ENCODE measurements at places on chromosomes 12 and 14.

- DNase-seq: no peak
These were observed 50.9 kb upstream of the INSM2 start for GRCh38 chr14:35482994-35483515.

DNA sequence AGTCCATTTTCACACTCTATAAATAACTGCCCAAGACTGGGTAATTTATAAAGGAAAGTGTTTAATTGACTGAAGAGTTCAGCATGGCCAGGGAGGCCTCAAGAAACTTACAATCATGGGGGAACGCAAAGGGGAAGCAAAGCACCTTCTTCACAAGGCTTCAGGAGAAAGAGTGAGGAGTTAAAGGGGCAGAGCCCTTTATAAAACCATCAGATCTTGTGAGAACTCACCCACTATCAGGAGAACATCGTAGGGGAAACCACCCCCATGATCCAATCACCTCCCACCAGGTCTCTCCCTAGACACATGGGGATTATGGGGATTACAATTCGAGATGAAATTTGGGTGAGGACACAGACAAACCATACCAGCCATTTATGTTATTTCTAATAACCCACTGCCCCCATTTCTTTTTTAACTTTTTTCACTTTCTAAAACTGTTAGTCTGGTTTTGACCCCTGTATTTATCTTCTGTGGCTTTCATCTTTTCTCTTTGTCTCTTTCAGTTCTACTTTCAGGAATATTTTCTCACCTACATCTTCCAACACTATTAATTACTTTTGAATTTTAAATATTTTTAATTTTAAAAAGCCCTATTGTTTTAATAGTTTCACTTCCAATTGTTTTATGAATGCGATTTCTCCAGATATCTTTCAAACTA is 44.5 kb downstream of the WDR89 start:
- DNase-seq: no peak

- no peak for DNase-seq
These were observed 118.0 kb upstream of the NPAS3 start for GRCh38 chr14:32820682-32821081.

- DNase-seq: no peak
These were observed 212.8 kb upstream of the KITLG start for GRCh38 chr12:88793096-88793495.

DNA sequence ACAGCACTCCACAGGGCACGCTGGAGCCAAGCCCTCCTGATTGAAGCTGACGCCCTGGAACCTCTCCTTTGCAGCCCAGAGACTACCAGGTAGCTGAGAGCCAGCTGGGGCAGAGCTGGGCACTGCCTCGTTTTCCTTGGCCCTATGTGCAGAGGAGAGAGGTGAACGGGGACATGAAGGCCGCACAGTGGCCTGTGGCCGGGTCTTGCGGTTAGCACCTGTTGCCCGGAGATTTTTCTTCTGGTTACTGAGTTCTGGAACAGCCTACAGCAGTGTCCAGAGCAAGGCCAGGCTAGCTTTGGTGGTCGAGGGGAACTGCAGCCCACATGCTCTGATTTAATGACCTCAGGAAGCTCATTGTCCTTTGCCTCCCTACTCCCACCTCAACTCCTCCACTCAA is 201.3 kb upstream of the PRMT8 start:
- DNase-seq: no peak

DNA sequence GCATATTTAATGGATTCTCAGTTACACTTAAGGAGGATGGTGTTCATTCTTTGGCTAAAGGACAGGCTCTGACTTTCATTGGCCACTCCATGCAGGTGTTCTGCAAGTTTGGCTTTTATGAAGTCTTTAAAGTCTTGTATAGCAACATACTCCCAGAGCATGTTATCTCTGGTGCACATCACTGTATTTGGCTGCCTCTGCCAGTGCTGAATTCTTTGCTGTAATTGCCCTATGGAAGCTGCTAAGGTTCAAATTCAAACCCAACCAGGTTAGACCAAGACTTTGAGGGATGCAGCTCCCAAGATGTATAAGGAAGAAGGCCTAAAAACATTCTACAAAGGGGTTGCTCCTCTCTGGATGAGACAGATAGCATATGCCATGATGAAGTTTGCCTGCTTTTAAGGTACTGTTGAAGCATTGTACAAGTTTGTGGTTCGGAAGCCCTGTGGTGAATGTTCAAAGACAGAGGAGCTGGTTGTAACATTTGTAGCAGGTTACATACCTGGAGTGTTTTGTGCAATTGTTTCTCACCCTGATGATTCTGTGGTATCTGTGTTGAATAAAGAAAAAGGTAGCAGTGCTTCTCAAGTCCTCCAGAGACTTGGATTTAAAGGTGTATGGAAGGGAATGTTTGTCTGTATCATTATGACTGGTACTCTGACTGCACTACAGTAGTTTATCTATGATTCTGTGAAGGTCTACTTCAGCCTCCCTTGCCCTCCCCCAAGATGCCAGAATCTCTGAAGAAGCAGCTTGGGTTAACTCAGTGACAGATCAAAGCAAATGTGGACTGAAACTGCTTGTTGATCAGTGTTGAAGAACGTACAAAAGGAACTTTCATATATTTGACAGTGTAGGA is 19.4 kb downstream of the TMEM116 start:
- DNase-seq: peak; percentile 42

DNA sequence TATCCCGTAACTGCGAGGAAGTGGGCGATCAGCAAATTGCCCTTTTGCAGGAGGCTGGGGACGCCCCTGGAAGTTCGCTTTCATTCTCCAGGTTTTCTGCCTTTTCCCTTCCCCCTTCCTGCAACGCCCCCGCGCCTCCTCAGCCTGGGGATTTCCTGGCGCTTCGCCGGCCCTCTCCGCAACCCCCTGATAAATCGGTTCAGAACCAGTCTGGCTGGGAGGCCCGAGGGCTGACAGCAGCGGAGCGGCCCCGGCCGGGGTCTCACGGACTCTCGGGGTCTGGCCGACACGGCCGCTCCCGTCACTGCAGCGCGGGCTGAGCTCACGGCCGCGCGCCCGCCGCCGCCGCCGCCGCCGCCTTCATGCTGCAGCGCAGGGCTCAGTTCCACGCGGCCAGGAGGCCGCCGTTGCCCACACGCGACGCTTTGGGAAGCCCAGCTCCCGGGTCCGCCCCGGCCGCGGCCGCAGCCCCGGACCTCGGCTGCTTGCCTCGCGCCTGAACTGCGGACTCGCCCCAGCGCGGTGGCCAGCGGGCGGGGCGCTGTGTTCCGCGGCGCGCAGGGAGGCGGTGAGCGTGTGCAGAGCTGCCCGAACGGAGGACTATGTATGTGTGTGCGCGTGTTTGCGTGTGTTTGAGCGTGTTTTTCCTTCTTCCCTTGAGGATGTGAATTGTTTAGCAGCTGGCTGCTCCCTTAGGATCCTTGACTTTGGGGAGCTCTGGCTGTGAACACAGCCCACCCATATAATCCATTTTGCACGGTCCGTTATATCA is at the start of gene LRFN5:
TSS of gene LRFN5 (plus strand) at position 345 of the 772 bp plus-strand sequence.
- DNase-seq: no peak

- DNase-seq: no peak
These were observed 141.3 kb upstream of the RASSF8 start for GRCh38 chr12:25817166-25817565.

- DNase-seq: no peak
These were observed 37.0 kb downstream of the ZFHX2 start for GRCh38 chr14:23514644-23514957.

DNA sequence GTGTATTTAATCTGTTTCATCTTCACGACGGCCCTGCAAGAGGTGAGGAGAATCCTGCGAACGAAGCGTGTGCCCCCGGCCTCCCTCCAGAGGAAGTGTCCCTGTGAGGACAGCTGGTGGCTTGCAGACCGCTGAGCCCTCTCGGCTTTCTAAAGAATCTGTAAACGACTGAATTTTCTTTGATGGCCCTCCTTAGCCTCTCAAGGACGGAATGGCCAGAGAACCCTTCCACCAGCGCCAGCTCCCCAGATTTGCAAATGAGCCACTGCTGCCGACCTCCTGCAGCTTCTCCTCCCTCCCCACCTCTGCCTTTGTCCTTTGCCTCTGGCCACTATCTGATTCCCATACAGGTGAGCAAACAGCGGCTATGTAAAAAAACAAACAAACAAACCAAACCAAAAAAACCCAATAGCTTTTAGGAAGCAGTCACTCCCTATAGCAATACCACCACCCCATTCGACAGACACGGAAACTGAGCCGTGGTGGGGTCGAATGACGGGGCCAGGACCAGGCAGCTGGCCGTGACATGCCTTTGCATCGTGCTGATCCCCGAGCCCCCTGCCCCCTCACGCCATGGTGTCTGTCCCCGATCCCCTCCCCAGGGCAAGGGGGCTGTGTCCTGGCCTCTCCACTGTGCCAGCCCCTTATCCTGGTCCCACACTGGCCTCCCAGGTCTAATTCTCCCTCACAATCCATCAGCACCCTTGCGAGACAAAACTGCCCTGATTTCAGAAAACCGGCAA is 23.6 kb downstream of the RFLNA start:
- no peak for DNase-seq

- no peak for DNase-seq
These were observed 1.8 kb downstream of the INHBE start for GRCh38 chr12:57456737-57457490.

GRCh38 chr14:24052656-24053547 is 1.1 kb downstream of the CARMIL3 start:
- no peak for DNase-seq
